ENCODE measurements at places on chromosomes 6 and 20. TPM values are rescaled to one million over a fixed set of nuclear protein-coding genes. Genes with fewer than 3 reads are reported as not detected.

- DNase-seq = no peak
Observed at GRCh38 chr6:154258064-154258757, 98.4 kb downstream of the IPCEF1 start.

Gene RAB32
- total RNA-seq = 80.6 TPM

GRCh38 chr6:128919412-128920180, 36.7 kb downstream of the LAMA2 start:
- DNase-seq = no peak

GRCh38 chr20:60921022-60921622, 330.9 kb upstream of the CDH4 start:
- no peak for DNase-seq

Gene NHLRC1
- 1.1 TPM for total RNA-seq

DNA sequence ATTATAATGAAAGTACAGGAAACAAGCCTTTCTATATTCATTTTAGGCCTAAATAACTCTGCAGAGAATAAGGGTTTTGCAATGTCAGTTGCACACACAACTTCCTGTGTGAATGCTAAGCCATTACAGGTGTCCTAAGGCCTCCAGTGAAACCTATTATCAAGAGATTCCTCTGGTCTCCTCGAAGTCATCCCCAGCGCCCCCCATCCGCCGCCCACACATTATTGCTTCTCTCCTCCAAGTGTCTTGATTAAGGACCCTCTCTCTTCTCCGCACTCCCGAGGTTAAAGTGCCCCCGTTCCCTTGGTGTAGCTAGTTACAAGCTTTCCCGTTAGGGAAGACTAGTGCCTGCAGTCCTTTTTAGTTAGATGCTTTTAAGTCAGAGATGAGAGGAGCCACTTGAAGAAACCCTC, 1.3 kb downstream of the HIVEP2 start:
- no peak for DNase-seq

GRCh38 chr6:1296542-1296941, 15.4 kb upstream of the FOXQ1 start:
- DNase-seq = no peak

Gene SEMG1
- total RNA-seq = not detected

Gene CD24
- total RNA-seq = 1.3 TPM

DNA sequence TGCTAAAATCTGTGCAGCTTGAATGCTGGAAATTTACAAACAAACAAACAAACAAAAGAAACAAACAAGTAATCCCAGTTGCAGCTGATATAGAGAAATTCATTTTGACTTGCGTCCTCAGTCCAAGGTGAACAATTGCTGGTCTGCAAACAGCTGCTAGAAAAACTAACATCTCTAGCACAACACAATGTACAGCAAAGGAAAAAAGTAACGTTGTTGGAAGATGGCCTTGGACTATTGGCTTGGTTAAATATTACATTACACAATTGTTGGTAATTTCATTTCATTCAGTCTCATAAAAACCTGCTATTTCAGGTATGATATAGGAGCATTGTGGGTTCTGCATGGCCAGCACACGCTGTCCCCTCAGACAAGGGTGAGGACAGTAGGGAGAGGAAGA, 50.0 kb downstream of the STMND1 start:
- DNase-seq = no peak

DNA sequence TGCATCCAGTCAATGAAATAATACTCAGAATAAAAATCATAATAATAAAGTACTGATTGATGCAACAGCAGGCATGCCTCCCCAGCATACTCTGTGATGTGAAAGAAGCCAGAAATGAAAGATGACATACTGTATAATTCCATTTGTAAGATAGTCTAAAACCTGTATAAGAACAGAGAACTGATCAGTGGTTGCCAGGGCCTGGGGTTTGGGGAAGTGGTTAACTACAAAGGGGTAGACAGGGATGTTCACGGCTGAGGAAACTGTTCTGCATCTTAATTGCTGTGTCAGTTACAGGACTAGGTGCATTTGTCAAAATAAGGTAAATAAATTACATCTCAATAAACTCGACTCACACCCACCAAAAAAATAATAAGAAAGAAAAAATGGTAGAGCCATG, 81.3 kb upstream of the BMP2 start:
- no peak for DNase-seq

- no peak for DNase-seq
Observed at GRCh38 chr6:21741221-21742109, 147.9 kb downstream of the SOX4 start.

- no peak for DNase-seq
Observed at GRCh38 chr6:150619275-150619674, 19.6 kb downstream of the PLEKHG1 start.

DNA sequence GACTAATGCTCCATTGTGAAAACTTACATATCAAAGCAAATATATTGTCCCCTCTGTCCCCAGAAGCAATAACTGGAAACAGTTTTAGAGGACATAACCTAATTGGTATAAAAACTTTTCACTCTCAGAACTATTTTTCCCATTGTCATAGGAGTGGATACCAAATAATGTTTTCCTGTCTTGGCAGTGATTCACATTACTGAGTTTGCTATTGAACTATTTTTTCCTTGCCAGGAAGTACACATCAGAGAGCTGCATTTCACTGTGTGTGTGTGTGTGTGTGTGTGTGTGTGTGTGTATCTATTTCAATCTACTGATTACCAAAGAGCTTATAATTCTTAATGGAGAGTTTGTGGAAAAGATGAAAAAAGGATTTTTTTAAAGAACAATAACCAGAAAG, 45.4 kb downstream of the AKAP12 start:
- no peak for DNase-seq

DNA sequence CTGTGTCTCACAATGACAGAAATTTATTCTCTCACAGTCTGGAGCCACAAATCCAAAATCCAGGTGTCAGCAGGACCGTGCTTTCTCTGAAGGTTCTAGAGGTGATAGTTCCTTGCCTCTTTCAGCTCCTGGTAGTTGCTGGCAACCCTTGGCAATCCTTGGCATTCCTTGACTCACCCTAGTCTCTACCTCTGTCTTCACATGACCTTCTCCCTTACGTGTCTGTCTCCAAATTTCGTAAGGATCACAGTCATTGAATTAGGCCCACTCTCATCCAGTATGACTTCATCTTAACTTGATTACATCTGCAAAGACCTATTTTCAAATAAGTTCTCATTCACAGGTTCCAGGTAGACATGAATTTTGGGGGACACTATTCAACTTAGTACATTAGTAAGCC, 143.1 kb downstream of the CEP57L1 start:
- no peak for DNase-seq

Gene CDC5L
- total RNA-seq = 23.2 TPM

GRCh38 chr6:111781041-111781708, 92.1 kb downstream of the FYN start:
- DNase-seq = no peak

DNA sequence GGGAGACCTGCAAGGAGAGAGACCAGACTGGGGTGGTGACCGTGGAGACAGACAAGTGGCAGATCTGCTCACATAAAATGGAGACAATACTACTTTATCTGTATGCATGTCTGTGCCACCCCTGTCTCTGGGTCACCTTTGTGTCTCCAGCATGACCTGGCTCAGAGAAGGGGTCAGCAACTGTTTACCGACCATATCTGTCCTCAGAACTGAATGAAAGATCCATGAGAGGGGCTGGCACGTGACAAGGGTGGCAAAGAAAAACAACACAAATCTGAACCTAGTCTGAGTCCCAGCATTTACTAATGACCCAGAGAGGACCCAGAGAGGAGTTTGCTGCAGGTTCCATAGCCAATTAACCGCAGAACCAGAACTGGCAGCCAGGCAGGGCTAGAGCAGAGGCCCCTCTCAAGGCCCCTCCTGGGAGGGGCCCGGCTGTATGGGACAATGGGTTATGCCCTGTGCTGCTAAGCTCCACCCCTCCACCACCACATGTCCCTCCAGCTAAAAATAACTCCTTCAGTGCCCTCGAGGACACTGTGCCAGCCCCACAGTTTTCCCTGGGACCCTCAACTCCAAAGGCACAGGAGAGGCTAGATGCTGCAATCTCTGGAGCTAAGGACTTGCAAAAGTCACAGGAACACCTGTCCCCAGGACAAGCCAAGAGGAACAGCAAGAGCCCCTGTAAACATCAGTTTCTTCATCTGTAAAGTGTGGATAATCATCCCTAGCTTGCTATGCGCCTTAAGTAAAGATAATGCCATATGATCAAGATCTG, 2.2 kb downstream of the AHCY start:
- DNase-seq = no peak

- no peak for DNase-seq
Observed at GRCh38 chr6:41352396-41352795, 17.0 kb downstream of the NCR2 start.

Gene CGAS
- 1.0 TPM for total RNA-seq

- no peak for DNase-seq
Observed at GRCh38 chr6:32254761-32255198, 30.9 kb upstream of the NOTCH4 start.

Gene LST1
- not detected for total RNA-seq

GRCh38 chr20:24872291-24873024, 76.6 kb upstream of the CST7 start:
- no peak for DNase-seq

Gene ADGRF1
- not detected for total RNA-seq

GRCh38 chr6:3650959-3651697, 100.4 kb downstream of the PXDC1 start:
- DNase-seq = no peak

DNA sequence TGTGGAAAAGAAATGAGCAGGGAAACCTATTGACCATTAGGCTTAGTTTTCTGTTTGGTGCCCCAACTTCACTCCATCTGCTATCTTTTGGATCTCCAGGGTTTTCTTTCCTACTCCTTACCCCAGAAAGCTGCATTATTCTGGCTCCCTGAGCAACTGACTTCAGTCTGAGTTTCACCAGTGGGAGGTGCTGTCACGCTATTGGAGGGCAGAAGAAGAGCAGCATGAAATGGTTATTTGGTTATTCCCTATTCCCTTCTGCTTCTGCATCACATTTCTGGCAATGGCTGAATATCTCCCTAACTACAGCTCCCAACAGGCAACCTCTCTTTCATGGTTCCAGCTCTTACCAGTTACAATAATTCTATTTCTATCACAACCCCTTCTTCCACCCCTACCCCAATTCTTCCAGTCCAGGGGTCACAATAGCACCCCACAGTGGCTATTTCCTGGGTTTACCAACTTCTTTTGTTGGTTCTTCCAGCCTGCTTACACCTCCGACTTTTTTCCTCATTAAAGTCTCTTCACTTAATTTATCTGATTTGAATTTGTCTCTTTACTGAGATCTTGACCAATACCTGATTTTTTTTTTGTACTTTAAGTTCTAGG, 311.5 kb downstream of the PLCB1 start:
- DNase-seq = no peak

Gene UBE2V1
- 79.8 TPM for total RNA-seq

DNA sequence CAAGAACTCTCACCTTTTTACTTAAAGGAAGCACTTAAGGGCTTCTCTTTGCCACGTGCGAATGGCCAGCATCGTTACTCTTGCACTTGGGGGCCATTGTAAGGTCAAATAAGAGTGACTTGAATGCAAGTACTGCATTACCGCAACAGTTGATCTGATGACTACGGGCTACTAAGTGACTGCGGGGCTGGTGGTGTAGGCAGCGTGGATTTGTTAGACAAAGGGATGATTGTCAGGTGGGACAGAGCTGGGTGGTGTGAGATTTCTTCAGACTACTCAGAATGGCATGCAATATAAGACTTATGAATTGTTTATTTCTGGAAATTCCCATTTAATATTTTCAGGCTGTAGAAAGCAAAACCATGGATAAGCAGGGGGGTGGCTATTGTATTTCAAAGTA, 199.7 kb upstream of the UST start:
- no peak for DNase-seq

Gene TAAR2
- not detected for total RNA-seq

GRCh38 chr20:50291254-50292078, 100.8 kb downstream of the CEBPB start:
- DNase-seq = no peak

GRCh38 chr20:23096986-23097520, 10.9 kb upstream of the CD93 start:
- no peak for DNase-seq

DNA sequence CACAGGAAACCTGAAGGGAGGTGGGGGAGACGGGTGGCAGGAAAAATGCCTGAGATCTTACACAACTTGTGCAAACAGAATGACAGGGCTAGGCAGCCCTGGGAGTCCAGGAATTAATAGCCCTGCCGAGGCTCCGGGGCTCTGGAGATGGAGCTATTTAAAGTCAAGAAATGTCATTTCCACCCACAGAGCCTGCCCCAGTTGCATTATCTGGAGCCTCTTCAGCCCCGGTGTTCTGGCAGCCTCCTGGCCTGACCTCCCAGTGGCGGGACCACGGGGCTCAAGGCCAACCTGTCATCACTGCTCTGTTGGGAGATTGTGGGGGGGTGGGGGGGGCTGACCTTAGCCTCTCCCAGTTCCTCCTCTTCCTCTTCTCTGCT, 28.5 kb upstream of the SCUBE3 start:
- DNase-seq = no peak

- no peak for DNase-seq
Observed at GRCh38 chr20:11372876-11373790, 544.6 kb upstream of the BTBD3 start.

GRCh38 chr6:62978920-62979319, 232.3 kb upstream of the FKBP1C start:
- no peak for DNase-seq

- DNase-seq = no peak
Observed at GRCh38 chr20:25199473-25200260, 4.2 kb downstream of the ENTPD6 start.

- DNase-seq = no peak
Observed at GRCh38 chr6:12381587-12381986, 91.4 kb downstream of the EDN1 start.

DNA sequence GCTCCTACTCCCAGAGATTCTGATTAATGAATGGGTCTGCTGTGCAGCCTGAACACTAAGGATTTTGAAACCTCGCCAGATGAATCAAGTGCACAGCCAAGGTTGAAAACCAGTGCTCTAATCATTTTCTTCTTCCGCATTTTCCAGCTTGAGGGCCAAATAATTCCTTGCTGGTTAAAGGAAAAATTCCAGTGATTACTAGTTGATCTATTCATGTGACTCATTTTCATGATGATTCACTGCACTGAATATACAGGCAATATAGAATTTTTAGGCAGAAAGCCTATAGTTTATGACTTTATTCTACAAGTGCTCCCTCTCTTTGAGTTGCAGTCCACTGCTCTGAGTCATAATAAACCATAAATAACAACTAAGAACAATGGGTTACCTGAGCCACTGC, 80.6 kb upstream of the PROKR2 start:
- DNase-seq = no peak

DNA sequence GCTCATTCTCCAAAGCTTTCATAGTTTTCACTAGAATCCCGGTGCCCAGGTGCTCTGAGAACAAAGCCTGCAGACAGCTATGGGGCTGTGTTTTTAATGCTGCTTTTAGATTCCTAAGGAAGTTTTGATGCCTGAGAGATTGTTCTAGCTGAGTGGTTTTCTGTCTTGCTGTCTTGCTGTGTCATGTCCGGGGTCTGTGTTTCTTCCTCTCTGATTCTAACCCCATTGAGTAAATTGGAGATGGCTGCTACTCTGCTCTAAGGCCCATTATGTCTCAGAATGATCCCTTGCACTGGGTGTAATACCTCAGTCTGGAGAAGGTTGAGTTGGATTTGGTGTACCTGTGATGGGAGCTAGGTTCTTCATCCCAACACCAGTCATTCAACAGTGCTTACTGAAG, 63.4 kb downstream of the ARID1B start:
- no peak for DNase-seq

Gene NKX2-2
- total RNA-seq = not detected

- no peak for DNase-seq
Observed at GRCh38 chr6:35724471-35724870, 12.4 kb upstream of the ARMC12 start.

- no peak for DNase-seq
Observed at GRCh38 chr6:49626811-49627210, 9.8 kb downstream of the RHAG start.

- DNase-seq = no peak
Observed at GRCh38 chr6:5513408-5513807, 252.1 kb downstream of the FARS2 start.

Data from chondrocyte (in vitro differentiated cells).